ENCODE measurements at places on chromosomes 7 and 10.
A peak's percentile ranks its signal among the peaks of the same experiment; 100 is the strongest.

GRCh38 chr10:52677086-52677485 lies 95.5 kb downstream of the MBL2 start:
- DNase-seq = no peak

GRCh38 chr7:73359746-73360375 lies 31.9 kb downstream of the FKBP6 start:
- no peak for DNase-seq

DNA sequence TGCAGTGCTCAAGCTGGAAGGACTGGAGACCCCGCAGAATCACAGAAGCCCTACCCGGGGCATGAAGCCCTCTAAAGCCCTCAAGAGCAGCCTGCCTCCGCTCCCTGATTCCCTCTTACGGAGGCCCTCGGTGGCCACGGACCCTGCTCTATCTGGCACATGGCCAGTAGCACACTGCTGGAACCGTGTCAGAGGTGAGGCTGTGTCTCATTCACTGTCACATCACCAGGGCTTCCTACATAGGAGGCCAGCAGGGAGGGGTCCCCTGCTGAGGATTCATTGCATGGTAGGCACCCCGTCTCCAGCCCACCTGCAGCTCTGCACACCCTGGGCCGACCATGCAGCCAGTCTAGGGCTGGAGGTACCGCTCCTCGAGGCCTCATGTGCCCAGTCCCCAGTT lies 259.2 kb downstream of the TNS3 start:
- DNase-seq = no peak

- no peak for DNase-seq
Measured at GRCh38 chr10:30719832-30720231, 90.3 kb upstream of the LYZL2 start.

- no peak for DNase-seq
Measured at GRCh38 chr7:124429923-124430322, 335.7 kb downstream of the GPR37 start.

- no peak for DNase-seq
Measured at GRCh38 chr7:42372479-42372878, 135.5 kb upstream of the GLI3 start.

DNA sequence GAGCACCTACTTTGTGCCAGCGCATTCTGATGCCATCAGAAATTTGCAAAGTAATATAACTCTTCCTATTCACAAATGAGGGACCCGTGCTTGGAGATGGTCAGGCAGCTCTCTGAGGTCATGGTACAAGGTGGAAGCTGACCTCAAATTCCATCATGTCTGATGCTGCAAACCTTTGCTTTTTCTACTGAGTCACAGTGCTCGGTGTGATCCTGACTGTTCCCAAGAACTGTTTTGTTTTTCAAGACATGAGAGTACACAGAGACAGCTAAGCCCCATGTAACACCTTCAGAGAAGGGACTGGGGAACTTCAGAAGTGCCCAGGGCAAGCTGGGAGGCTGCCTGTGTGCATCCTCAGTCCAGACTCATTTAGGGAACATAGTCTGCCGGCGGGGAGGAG lies 111.3 kb downstream of the FRMD4A start:
- DNase-seq = no peak

DNA sequence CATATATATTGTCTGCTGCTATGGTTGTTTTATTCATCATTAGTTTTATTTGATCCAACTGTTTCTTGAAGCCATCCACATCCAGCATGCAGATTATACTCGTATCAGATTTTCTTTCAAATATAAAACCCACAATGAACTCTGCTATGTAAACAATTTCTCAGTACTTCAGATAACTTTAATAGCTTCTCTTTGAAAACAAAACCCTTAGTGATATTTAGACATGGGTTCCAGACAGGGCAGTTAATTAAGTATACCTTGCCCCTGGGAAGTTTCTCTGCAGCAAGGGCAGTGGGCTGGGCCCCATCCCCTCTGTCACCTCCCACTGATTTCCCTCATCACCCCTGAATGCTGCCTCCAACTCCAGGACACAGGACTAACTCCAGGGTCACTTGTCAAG lies 104.3 kb downstream of the GFRA1 start:
- no peak for DNase-seq

DNA sequence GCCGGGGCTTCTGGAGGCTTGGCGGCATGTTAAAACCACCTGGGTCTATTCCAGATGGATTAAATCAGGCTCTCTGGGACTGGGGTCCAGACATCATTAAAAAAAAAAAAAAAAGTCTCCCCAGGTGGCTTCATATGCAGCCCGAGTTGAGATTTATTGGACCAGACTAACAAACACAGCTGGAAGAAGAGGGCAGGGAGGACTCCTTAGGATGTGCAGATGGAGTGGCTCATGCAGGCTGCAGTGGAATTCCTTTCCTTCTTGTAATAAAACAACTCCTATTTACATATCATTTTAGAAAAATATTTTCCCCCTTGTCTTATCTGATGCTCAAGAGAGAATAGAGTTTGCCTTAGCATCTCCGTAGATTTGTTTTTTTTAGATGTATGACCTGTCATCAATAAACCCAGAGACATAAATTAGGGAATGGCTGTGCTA lies 238.1 kb downstream of the CAMK1D start:
- no peak for DNase-seq

DNA sequence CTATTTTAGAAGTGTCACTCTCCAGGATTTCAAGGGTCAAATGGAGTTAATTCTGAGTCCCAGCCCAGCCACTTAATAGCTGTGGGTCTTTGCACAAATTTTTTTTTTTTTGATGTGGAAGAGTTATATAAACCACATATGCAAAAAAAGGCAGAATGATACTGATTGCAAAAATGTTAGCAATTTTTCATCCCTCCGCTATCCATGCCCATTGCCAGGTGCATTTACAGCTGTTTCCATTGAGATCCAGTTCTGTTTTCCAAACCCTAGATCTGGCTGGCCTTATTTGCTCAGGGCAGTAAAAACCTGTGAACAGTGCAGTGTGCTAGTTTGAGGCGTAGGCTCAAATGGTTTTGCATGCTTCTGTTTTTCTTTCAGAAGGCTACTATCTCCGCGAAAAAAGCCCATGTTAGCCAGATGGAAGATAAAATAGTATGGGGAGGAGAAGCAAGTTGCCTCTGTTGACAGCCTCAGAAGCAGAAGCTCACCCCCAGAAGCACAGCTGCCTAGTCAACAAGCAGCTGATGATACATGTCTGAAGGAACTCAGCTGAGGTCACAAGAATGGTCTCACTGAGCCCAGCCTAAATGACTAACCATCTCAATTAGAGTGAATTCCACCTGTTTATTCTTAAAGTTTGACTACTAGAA lies 997 bp upstream of the ZNF138 start:
- DNase-seq = no peak

DNA sequence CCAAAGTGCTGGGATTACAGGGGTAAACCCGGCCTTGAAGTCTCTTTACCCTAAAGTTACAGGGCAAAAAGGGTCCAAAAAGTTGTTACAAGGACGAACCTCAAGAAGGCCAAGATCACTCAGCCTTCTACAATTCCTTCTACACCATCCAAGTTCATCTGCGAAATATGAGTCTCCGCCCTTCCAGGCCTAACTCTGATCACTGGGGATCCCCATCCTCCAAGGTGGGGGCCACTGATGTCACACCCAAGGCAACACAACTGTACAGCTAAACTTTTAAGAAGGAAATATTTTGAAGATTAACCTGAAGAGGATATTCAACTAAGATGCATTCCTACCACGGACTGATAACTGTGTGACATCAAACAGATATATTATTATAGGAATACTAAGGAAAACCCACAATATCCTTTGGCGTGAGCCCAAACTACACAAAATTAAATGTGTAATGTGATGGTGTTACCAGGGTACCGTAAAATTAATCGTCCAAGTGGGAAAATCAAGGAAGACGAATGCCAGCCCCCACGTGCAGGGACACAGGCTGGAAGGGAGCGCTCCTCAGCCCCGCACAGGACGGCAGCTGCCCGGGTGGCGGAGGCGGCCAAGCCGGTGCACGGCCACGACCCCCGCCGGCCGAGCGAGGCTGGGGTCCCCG lies 1.0 kb downstream of the PAXIP1 start:
- peak; percentile 4 for DNase-seq

GRCh38 chr10:12396567-12396966 lies 47.2 kb downstream of the CAMK1D start:
- DNase-seq = no peak

- DNase-seq = no peak
Measured at GRCh38 chr7:45930967-45931366, 9.9 kb upstream of the IGFBP3 start.

DNA sequence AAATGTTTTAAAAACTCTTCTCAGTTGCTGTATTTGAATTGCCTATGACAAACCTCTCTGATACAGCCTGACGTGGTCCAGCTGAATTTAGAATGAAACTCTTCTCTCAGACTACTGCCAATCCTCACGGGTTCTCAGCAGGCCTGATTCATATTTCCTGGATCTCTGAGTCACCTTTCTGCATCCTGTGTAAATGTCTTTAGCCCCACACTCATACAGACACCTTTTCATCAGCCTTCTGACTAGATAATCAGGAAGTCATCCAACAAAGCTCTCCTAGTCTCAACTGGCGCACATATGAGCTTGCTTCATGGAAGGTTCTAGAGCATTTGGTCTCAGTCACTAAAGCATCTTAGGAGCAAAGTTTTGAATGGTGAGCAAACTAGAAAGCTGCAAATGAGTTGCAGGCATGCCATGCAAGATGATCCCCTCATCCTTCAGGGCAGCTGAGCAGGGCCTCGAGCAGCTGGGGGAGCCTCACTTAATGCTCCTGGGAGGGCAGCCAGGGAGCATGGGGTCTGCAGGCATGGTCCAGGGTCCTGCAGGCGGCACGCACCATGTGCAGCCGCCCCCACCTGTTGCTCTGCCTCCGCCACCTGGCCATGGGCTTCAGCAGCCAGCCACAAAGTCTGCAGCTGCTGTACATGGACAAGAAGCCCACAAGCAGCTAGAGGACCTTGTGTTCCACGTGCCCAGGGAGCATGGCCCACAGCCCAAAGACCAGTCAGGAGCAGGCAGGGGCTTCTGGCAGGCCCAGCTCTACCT lies 182.8 kb downstream of the ARHGAP12 start:
- DNase-seq = no peak

- no peak for DNase-seq
Measured at GRCh38 chr10:114095559-114096337, 52.1 kb downstream of the ADRB1 start.

DNA sequence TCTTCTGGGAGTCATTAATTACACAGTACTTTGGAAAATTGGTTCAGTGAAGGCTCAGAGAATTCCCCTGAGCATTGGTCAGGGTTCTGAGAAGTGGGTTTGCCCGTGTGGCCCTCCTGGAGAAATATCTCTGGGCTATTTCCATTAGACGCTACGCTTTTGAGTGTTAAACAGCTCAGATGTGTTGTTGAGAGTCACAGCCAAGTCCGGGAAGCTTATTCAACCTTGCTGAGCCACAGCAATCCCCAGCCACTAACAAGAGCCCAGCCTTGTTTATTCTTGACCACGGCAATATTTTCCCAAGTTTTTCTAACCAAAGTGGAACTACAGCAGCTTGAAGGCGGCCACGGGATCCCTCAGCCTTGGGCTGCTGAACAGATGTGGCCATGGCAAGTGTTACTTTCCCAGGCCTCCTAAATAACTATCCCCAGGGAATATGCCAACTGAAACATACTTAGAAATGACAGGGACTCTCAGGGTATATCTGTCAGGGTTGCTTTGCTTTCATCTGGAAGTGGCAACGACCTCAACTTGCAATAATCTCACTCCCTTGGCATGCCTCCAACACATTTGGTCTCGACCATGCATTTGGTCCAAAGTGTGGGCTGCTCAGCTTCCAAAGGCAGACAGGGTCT lies 214.7 kb downstream of the EMX2 start:
- DNase-seq = no peak

- DNase-seq = no peak
Measured at GRCh38 chr7:31307972-31308371, 32.6 kb downstream of the NEUROD6 start.

DNA sequence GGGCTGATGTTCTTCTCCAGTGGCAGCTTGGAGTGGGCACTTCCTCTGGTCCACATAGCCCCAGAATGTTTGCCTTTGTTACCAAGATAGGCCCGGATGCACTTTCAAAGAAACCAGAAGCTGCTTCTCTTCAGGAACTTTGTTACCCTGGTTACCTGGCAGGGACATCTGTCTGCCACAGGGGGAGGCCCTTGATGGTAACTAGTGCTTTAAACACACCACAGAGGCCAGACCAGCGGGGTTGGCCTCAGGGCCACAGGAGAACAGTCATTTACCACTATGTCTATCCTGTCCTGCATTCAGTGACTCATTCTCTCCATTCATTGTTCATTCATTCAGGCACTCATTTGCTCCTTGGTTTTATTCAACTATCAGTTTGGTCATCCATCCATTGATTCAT lies 11.9 kb upstream of the PLEKHA1 start:
- DNase-seq = no peak

DNA sequence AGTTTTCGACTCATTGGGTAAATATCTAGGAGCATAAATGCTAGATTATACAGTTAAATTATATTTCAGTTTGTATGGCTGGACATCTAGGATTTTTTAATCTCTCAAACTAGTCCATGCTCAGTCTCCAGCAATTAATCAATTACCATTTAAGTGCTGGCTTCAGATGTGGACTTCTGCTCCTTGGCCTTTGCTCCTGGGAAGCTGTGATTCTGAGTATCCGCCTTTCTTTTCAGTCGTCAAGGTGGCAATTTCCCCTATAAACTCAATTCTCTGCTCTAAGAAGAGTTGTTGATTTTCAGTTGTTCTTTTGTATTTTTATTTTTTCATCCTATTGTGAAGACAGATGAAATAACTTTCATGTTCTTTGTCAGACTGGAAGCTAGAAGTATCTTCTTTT lies 23.7 kb downstream of the TFPI2 start:
- no peak for DNase-seq

DNA sequence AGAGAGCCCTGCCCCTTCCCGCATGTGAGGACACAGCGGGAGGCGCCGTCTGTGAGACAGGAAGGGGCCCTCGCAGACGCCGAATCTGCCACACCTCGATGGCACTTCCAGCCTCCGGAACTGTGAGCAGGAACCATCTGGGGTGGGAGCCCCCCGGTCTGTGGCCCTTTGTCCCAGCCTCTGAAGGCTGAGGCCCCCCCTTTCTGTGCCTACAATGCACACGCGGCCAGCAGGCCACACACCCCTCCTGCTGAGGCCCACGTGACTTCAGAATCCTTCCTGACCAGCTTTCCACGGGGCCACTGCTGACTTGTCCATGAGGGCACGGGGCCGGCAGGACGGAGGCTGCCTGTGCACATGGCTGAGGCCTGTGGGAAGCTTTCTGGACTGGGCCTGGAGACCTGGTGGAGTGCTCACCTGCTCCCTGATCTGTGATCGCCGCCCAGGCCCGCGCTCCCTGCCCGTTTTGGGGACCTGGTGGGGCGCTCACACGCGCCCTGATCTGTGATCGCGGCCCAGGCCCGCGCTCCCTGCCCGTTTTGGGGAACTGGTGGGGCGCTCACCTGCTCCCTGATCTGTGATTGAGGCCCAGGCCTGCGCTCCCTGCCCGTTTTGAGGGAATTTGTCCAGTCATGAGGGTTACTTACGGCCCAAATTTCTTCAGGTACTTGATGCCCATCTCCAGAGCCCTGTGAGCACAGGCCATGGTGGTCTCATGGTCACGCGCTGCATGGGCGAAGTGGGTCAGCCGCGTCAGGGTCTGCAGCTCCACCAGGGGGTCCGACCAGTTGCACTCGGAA lies 34.3 kb downstream of the CFAP46 start:
- no peak for DNase-seq

- DNase-seq = no peak
Measured at GRCh38 chr7:128148676-128149075, 92.4 kb upstream of the LEP start.

Data from CD4-positive, alpha-beta T cell treated with Interferon gamma for 1 hour (primary cell).